NCI-H510A treated with DMSO at 0.1 percent for 48 hours (cell line): ENCODE measurements at places on chromosomes 6 and 20.
A peak's percentile ranks its signal among the peaks of the same experiment; 100 is the strongest.

GRCh38 chr6:168128631-168129291 lies 49.7 kb upstream of the FRMD1 start:
- no peak for DNase-seq

GRCh38 chr6:10098756-10099528 lies 315.9 kb downstream of the TFAP2A start:
- no peak for DNase-seq

DNA sequence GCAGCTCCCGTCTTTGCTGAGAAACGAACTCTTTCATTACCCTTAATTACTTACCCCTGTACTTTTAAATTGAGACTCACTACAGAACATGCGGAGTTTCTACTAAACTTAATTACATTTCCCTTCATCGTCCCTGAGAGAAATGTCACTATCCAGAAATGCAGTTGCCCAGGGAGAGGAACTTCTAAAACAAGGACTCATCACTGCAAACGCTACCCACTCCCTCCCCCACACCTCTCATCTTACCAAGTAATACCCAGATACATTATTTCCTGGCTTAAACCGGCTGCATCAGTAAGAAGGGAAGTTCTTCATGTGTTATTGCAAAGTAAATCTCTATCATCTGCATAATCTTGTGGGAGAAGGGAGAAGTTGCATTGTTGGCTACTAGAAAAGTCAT lies 138.3 kb downstream of the IPCEF1 start:
- no peak for DNase-seq

DNA sequence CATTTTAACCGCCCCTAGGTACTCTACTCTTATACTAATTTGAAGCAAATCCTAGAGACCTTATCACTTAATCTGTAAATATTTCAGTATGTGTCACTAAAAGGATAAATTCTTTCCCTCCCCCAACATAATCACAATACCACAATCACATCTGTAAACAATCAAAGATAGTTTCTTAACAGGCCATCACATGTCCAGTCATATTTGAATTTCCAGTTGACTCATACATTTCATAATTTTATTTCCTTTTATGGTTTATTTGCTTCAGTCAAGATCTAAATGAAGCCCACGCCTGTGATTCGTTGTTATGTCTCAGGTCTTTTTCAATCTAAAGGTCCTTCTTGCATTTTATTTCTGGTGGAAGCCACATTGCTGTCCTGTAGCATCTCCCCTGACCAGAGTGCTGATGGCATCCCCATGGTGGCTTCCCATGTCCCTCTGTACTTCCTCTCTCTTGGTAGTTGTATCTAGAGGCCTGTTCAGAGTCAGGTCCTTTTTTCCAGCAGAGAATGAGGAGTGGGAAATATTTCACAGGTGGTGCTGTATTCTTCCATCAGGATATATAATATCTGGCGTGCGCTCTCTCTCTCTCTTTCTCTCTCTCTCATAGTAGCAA lies 128.6 kb upstream of the SLC22A23 start:
- no peak for DNase-seq

GRCh38 chr6:107132330-107132954 lies 17.1 kb upstream of the BEND3 start:
- DNase-seq, result peak; percentile 19

DNA sequence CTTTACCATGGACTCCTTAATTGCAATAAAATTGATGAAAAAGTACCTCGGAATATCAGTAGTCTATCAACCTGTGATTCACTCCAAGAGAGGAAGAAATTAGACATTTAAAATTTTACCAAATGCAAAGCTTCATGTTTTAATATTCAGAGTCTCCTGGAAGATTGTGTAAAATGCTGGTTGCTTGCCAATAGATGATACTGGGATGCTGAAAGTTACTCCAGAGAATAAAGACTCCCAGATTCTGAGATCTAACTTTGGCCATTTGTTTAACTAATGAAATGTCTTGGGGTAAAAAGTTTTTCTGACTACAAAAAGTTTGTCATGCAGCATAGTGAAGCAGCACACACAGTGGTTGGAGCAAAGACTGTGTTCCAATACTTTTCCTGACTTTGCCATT lies 176.7 kb upstream of the RSPO3 start:
- DNase-seq, result no peak
